ENCODE measurements at places on chromosomes 4 and X.
A peak's percentile ranks its signal among the peaks of the same experiment; 100 is the strongest.

- no peak for DNase-seq
Observed at GRCh38 chr4:108365551-108365950, 196.8 kb upstream of the LEF1 start.

- DNase-seq, result no peak
Observed at GRCh38 chrX:131988236-131988635, 34.9 kb upstream of the STK26 start.

DNA sequence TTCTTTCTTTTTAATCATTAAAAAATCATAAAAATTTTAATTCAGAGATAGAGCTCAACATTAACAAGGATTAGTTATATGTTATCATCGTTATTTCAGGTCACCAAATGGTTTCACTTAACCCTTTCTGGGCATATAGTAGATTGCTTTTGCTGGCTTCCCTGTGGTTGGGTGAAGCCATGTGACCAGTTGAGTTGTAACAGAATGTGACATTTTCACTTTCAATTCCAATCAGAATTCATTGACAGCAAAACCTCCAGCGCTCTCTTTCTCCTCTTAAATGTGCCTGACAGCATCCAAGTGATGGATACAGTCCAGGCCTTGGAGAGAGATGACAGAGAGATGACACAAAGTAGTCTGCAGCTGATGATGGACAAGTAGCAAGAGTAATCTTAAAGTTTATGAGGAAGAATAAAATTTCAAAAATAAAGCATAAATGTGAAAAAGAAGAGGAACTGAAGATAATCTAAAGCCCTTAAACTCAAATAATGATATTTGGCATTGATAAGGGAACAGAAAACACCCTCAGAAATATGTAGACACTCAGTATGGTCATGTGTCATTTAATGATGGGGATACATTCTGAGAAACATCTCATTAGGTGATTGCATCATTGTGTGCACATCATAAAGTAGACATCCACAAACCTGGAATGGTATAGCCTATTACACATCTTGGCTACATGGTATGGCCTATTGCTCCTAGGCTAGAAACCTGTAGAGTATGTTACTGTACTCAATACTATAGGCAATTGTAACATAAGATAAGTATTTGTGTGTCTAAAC is 92.3 kb upstream of the QRFPR start:
- no peak for DNase-seq

DNA sequence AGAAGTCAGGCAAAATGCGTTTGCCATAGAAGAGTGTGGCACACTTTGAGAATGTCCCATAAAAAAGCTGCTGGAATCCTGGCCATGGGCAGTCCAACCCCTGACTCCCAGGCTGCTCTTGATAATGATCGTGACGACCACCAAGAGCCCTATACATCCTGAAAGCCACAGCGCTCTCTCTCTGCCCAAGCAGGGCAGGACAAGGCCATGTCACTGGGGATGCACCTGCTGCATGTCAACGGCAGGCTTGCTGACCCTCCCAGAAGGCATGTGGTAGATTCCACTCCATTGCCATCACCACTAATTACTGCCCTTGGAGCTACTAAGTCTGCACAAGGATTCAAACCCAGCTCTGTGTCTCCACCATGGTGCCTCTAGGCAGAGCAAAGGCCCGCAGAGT is 144.5 kb downstream of the EVC2 start:
- no peak for DNase-seq

- DNase-seq, result peak; percentile 36
Observed at GRCh38 chr4:26525136-26525770, 35.0 kb upstream of the CCKAR start.

DNA sequence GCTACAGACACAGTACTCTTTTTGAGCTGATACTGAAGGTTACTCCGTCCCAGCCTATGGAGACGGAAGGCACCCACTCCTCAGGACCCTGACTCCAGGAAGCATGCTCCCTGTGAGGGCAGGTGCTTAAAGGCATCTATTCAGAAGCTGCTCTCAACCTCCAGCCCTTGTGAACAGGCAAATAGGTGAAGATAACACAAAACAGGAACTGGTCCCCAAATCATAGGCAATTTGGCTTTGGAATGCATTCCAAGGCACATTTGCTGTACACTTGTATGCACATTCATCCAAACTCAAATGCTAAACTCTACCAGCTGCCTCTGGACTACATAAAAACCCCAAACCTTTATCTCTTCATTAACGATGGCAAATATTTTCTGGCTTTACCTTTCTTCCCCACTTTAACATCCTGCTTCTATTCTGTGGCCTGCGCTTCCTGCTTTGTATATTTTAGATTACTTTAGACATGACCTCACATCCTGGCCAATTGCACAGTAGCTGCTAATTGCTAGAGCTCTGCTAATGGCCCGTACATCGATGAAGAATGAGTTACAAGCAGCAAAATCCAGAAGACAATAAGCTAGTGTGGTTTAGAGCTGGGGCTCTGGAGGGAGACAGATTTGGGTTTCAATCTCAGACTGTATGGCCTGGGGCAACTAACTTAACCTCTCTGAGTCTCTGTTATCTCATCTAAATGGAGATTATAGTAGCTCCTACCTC is 3.2 kb downstream of the SEL1L3 start:
- DNase-seq, result no peak

- DNase-seq, result no peak
Observed at GRCh38 chr4:184156163-184156920, 61.3 kb downstream of the ENPP6 start.

DNA sequence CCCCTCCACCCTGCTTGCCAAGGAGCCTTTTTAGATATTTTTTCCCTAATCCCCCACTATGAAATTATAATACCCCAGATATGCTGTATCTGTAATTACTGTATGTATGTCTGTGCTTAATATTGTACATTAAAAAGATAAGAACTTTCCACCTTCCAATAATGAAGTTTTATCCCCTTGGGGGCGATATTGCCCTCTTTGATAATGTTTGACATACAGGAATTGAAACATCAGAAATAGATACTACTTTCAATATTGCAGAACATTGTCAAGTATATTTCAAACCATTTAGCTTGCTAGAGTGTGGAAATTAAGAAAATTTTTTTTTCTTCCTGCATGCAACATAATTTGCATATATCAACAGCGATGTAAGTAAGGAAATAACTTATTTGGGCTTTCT is 58.9 kb downstream of the NAF1 start:
- DNase-seq, result no peak

DNA sequence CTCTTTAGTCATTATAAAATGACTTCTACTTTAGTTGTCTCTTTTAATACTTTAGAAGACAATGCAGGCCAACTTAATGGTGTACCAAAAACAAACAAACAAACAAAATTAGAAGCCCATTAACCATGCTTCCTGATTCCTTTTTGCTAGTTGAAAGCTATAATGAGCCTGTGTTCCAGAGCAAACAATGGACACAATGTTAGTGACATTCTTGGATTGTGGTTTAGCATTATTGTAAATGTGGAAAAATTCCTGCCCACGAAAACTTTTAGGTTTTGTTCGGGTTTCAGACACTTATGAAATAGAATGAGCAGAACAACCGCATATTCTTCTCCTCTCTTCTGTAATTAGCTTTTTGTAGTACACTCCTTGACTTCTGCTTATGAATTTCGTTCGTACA is 1682.7 kb upstream of the PCDH7 start:
- DNase-seq, result no peak

DNA sequence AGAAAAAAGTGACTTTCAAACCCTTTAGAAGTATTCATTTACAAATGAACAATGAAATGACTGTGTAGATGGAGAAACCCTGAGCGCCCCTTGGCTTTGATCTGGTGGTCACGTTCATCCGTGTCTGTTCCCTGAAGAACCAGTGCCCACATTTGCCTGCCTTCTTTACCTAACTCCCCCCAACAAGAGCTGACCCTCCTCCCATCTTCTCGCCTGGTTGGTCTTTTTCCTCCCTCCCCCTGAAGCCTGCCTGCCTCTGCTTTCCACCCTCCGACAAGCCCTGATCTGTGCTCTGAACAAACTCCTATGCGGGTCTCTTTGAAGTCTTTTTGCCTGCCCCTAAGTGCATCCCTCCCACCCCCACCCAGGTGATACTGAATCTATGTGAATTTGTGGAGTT is 18.5 kb downstream of the TBL1X start:
- DNase-seq, result no peak

GRCh38 chrX:8025705-8026104 is 98.5 kb upstream of the PNPLA4 start:
- DNase-seq, result no peak

DNA sequence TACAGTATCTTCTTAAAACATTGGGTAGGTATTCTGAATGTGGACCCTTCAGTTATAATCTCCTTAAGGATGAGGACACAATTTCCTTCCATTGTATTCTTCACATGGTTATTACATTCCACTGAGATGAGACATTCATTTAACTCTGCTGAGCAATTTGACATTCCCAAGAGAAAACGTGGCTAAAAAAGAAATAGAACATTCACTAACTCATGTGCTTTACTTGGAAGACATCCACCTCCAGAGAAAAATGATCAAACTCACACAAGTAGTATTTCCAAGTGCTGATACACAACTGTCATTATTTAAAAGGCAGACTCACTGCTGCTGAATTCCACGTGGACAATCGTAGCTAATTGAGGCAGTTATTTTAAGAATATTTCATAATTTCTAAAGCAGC is 227.9 kb upstream of the ANKRD50 start:
- peak; percentile 86 for DNase-seq

DNA sequence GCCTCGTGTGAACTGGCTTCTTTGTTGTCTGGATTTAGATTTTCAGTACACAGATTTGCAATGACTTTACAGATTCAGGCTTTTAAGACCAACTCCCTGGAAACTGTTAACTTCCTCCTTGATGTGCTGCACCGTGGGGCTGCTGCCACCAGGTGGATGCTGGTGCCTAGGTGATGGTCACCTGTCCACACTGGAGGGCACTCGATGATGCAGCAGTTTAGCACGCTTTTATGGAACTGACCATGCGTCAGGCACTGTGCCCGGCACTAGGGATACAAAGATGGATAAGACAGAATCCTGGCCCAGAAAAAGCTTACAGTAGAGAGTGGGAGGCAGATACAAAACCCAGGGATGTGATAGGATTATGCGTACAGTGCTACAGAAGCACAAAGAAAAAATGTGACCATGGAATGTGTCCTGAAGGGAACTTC is 180.7 kb downstream of the CEP135 start:
- DNase-seq, result no peak

DNA sequence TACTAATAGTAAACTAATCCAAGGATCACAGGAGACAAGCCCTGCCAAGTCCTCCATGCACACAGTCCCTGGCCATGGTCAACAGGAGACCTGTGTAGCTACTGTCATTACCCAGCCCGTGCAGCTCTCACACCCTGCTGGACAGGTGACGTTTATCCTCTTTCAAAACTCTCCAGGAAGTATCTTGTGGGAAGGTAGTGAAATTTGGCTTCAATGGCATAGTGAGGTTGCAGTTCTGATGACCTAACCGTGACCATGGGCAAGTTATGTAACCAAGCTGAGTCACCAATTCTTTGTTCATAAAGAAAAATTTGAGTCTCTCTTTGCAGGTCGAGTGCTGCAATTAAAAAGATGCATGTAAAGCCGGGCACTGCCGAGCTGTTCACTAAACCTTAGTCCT is 11.3 kb upstream of the SLC2A9 start:
- no peak for DNase-seq

DNA sequence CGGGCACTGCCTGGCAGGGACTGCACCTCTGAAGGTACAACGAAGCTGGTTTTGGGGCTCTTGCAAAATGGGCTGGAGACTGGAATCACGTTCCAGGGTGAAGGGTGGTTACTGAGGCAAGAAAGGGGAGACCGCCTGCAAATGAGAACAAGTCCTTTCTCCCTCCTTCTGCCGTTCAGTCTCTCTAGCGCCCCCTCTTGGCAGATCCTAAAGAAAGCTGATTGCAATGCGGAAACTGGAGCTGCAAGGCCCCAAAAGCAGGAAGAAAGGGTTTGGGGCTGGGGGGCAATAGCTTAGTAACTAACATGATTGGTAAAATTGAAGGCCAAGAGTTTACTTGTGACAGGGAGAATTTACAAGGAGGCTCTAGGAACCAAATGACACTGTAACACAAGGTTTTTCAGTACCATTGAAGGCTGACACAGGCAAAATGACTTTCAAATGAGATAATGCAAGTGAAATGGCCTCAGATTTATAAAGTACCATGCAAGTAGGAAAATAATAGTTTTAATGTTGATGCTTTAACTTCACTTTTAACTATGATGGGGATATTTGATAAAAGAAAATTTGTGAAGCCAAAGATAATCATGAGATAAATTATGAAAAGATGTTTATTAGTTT is 222.7 kb upstream of the HAND2 start:
- no peak for DNase-seq

- DNase-seq, result no peak
Observed at GRCh38 chr4:119744580-119744979, 116.0 kb upstream of the PDE5A start.

DNA sequence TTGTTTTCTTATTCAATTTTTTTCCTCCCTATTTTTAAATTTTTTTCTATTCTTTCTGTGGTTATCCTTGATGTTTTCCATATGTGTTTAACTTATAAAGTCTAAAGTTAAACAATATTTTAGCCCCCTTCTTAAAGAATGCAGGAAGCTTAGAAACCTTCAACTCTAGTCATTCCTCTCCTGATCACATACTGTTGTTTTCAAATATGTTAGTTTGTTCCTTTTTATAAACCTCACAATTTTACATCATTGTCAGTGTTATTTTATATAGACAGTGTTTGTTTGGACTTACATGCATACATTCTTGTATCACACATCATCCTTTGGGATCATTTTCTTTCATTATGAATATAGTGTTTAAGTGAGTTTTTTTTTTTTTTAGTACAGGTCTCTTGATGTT is 31.6 kb downstream of the KANTR start:
- no peak for DNase-seq

- DNase-seq, result peak; percentile 30
Observed at GRCh38 chr4:172096786-172097185, 283.6 kb downstream of the GALNTL6 start.

GRCh38 chr4:148215202-148215601 is 227.0 kb downstream of the NR3C2 start:
- no peak for DNase-seq

GRCh38 chr4:2243681-2244380 is 1.9 kb upstream of the HAUS3 start:
- DNase-seq, result no peak

DNA sequence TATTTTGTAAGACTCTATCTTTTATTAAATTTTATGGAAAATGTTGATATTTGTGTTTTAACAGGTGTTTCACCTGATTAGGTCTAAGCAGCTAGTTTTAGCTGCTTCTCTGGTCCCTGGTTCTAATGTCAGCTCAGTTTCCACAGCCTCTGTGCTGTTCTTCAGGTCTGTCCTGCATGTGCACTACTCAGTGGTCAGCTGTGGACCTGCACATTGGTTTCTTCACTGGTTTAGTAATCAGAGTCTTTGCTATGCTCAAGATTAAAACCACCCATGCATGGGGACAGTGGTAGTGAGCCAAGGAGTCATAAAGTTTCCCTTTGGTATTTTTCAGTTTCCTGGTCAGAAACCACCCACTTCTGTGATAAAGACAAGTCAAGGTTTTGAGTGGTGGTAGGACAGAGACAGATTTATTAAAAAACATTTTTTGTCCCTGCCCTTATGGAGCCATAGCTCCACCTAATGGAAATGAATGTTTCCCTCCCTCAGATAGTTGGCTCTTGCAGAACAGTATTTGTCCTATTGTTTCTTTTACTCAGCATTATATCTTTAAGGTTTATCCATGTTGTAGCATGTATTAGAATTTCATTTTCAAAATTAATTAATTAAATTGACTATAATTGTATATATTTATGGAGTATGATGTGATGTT is 36.8 kb upstream of the VBP1 start:
- DNase-seq, result no peak
